ENCODE measurements at places on chromosomes 2 and 18. TPM values are rescaled to one million over a fixed set of nuclear protein-coding genes. Genes with fewer than 3 reads are reported as not detected.

- peaks cover 18% of the 10 kb centered on the region for H3K4me1 ChIP-seq
- DNase-seq, result no peak
- H3K36me3 ChIP-seq, result no peaks in the 10 kb centered on the region
- H3K27ac ChIP-seq, result no peak overlapping the region
- H3K27me3 ChIP-seq, result no peaks in the 10 kb centered on the region
Observed at GRCh38 chr2:235552671-235553070, 58.8 kb downstream of the AGAP1 start.

DNA sequence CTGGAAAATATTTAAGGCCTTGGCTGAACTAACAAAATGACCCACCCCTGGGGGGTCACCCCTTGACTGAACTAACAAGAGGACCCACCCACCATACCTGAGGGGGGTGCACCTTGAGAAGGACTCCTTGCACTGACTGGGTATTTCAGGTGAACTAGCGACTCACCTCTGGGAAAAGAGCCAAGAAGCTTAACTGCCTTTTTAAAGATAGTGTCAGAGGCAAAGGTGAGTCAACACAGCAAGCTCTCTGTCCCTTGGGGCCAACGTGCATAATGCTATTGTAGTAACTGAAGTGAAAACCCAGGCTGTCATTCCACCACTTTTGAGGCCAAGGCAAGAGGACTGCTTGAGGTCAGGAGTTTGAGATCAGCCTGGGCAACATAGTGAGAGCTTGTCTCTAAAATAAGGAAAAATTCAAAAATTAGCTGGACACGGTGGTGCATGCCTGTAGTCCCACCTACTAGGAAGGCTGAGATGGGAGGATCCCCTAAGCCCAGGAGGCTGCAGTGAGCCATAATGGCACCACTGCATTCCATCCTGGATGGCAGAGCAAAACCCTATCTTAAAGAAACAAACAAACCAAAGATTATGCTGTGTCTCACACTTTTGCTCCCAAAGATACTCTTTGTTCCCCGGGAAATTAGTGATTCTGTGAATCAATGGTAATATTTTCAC, 36.4 kb upstream of the ZCCHC2 start:
- no peak for DNase-seq
- H3K4me1 ChIP-seq, result no peaks in the 10 kb centered on the region
- no peaks in the 10 kb centered on the region for H3K27me3 ChIP-seq
- no peaks in the 10 kb centered on the region for H3K36me3 ChIP-seq
- H3K27ac ChIP-seq, result no peak overlapping the region

GRCh38 chr18:24964216-24964615, 387.8 kb downstream of the ZNF521 start:
- no peaks in the 10 kb centered on the region for H3K27me3 ChIP-seq
- H3K4me1 ChIP-seq, result no peaks in the 10 kb centered on the region
- no peaks in the 10 kb centered on the region for H3K36me3 ChIP-seq
- H3K27ac ChIP-seq, result no peak overlapping the region
- DNase-seq, result no peak

DNA sequence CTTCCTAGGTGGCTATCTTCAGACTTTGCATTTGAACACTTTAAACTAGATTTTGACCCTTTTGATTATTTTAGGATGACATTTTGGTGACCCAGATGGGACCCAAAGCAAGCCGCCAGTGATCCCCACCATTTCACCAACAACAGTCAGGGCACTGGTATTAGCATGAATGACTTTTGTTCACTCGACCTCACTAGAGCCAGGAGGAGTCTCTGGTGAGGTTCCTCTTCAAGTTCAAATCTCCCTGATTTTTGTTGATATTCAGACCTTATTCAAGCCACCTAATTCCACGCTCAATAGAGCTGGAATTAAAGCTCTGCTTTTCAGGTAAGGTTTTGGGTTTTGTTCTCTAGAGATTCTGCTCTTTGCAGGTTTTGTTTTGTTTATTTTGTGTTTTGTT, 202.3 kb downstream of the MREG start:
- DNase-seq, result no peak
- H3K27me3 ChIP-seq, result no peaks in the 10 kb centered on the region
- no peaks in the 10 kb centered on the region for H3K36me3 ChIP-seq
- no peaks in the 10 kb centered on the region for H3K4me1 ChIP-seq

ZC3H15 gene
- 30.1 TPM for total RNA-seq
